GM20000 (cell line): ENCODE measurements at places on chromosomes 11 and 22.

- no peak for DNase-seq
Measured at GRCh38 chr22:26452236-26453016, 23.4 kb downstream of the ASPHD2 start.

DNA sequence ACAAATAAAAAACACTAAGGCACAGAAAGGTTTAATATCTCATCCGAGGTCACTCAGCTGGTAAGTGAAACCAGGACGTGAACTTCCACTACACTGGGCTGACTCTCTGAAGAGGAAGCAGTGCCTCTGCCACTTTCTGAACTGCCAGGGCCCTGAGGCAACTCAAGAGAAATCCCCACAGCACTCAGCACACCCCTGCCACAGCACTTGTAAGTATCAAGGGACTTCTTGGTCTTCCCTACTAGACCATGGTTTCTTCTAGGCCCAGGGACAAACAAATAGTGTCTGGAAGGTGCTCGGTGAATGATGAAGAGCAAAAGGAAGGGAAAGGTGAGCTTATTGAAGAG, 49.7 kb downstream of the RPL27A start:
- DNase-seq: peak; percentile 63

GRCh38 chr11:115347106-115347505, 157.1 kb downstream of the CADM1 start:
- DNase-seq: no peak

GRCh38 chr11:123302751-123303195, 107.7 kb upstream of the CLMP start:
- DNase-seq: peak; percentile 75

GRCh38 chr11:75371949-75372876, 20.8 kb upstream of the ARRB1 start:
- DNase-seq: no peak

GRCh38 chr11:64208086-64208795, 1.7 kb downstream of the FERMT3 start:
- DNase-seq: no peak

DNA sequence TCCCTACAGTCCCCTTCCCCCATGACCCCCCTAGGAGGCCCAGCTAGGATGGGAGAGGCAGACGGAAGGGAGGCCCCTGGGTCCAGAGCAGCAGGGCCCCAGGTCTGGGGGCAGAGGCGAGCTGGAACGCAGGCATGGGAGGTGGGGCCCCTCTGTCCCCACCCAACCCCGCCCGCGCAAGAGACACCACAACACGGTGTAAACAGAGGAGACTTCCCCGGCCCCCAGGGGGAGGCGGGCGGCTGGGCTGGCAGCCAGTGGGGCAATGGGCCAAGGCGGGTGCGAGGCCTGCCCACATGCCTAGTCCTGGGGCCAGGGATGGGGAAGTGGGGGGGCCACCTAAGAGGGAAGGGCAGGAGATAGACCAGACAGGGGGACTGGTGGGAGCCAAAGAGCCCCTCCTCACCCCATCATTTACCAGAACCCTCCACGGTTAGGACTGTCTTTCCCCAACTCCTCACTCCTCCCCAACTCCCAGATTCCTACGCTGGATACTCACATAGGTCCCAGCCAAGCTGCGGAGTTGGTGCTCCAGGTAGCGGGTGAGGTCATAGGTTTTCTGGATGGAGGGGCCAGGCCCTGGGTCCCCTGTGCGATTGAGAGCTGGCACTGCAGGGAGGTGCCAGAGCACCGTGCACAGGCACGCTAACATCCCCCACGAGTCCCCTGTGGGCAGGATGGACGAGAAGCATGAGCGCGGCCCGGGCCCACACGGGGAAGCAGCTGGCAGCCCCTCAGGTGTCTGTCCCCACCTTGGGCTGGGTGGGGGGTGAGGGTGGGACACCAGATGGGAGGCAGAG, 6.2 kb downstream of the CLCF1 start:
- no peak for DNase-seq

- DNase-seq: no peak
Measured at GRCh38 chr11:47641600-47642098, 710 bp downstream of the MTCH2 start.

DNA sequence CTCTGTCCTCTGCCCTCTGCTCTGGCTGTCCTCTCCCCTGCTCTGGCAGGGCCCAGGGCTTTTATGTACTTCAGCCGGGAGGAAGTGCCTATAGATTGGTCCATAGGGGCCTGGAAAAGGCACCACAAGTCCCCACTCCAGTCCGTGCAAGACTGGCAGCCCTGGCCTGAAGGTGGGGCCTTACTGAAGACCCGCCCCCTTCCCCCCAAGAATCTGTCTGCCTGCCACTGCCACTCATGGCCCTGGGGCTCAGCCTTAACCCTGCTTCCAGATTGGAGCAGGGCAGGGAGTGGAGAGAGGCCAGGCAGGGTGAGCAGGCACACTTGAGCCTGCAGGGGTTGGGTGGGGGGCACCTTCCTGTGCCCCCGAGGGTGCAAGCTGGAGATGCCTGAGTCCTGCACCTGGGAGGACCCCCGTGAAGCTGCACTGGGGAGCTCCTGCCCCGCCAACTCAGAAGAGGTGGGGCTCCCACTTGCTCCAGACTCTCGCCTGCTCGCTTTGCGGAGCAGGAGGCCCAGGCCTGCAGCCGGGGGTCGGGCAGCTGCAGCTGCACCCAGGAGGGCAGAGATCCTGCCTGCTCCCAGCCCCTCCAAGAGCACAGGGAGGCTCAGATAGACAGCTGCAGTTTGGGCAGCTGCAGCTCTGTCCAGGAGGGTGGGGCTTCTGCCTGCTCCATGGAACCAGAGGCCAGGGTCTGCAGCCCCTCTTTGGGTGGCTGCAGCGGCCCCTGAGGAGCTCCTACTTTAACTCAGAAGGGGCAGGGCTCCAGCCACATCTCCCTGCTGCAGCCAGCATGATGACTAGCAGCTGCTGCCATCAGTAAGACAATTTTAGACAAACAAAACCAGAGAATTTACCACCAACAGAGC, 51.0 kb upstream of the SC5D start:
- no peak for DNase-seq

DNA sequence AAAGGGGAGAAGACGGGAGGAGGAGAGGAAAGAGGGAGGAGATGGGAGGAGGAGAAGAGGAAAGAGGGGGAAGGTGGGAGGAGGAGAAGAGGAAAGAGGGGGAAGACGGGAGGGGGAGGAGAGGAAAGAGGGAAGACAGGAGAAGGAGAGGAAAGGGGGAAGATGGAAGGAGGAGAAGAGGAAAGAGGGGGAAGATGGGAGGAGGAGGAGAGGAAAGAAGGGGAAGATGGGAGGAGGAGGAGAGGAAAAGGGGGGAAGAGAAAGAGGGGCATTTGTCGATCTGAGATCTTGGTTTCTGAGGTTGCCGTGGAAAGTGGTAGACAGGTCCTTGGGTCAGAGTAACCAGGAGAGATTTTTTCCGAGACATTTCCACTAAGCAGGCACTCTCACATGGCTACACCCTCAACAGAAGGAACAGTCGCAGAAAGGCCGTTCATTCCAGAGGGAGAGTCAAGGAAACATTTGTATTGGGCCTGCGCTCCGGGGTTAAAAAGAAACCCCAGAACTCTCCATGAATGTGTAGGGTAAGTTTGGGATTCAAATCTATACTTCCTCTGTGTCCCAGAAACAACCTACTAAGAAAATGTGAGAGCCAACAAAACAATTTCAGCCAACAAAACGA, 39.8 kb upstream of the CARS1 start:
- no peak for DNase-seq

DNA sequence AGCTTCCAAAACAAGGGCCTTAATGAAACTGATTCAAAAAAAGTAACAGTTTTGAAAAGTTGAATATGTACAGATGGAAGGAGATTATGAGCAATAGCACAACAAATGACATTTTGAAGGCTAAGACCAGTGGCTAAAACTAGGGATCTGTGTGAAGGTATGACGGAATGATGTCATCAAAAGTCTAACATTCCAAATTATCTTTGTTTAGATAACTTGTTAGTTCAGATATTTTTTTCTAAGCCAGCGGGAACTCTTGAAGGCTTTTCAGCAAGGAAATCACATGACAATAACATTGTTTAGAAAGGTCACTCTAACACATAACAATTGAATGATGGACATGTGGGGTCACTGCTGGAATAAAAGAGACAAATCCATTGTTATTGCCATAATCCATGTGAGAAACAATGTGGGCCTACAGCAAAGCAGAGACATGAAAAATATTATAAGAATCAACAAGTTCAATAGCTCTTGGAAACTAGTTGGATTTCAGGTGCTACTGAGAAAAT, 260.5 kb downstream of the CASP12 start:
- DNase-seq: no peak

DNA sequence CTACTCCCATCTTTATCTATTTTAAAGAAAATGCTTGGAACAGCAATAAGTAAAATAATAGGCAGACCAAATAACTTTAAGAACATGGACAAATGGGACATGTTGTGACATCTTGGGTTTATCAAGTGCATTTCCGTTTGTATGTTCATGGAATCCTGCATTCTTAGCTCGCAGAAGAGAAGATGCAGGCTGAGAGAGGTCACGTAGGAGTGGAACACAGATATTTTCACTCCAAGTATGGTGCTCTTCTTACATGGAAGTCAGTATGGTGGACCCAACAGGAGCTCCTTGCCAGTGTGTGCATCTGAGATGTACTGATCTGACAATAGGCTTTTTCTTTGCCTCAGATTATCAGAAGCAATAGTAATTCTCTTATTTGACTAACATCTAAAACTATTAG, 1.7 kb downstream of the E2F8 start:
- DNase-seq: no peak

DNA sequence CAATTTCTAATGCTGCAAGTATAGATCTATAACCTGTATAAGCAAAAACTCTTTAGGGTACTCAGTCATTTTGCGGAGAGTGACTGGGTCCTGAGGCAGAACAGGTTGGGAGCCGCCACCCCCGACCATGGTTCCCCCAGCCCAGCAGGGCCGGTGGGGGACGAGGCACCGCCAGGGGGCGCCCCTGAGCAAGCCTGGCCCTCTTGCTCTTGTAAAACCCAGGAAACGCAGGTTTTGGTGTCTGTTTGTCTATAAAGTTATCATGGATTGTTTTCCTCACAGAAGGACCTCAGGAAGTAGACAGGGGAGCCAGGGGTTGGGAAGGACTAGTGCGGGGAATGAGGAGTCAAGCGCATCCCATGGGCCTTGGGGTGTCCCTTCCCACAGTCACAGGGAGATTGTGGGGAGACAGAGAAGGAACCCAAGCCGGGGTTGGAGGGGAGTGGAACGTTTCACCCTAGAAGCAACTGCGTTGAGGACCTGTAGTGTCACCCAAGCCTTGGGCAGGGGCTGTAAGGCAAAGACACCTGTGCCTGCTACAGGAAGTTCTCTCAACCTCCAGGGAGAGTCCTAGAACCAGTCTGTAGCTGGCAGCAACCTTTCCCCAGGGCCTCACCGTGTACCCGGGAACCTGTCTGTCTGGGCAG, 26.4 kb downstream of the KCTD17 start:
- peak; percentile 91 for DNase-seq

DNA sequence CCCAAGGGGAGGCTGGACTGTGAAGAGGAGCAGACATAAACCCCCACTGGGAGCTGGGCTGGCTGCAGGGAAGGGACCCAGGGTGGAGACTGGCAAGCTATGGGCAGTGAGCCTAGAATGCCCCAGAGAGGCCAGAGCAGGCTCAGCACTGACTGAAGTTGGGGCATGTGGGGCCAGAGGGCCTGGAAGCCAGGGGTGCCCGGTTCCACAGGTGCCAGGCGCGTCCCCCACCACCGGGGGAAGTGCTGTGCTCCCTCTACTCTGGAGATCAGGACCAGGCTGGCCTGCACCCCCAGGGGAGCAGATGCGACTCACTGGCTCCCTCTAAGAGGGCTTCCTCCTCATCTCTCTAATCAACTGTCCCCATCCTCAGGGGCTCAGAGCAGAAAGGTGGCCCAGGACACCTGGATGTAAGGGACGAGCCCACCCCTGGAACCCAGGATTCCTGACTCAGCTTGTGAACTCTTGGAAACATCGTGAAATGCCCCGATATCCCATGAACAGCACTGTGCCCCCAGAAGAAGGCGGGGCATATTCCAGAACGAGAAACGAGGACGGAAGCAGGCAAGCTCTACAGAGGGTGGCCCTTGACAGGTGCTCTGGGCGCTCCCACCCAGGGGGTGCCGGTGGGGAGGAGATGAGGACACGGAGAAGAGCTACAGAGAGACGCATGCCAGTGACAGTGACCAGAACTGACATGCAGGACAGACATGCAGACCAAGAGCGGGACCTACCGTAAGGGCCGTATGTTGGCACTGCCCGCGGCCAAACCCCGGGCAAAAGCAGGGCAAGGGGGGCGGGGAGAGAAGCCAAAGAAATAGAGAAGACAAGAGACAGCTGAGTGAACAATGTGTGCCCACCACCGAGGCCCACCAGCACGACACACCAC, 20.4 kb downstream of the MAFF start:
- no peak for DNase-seq

DNA sequence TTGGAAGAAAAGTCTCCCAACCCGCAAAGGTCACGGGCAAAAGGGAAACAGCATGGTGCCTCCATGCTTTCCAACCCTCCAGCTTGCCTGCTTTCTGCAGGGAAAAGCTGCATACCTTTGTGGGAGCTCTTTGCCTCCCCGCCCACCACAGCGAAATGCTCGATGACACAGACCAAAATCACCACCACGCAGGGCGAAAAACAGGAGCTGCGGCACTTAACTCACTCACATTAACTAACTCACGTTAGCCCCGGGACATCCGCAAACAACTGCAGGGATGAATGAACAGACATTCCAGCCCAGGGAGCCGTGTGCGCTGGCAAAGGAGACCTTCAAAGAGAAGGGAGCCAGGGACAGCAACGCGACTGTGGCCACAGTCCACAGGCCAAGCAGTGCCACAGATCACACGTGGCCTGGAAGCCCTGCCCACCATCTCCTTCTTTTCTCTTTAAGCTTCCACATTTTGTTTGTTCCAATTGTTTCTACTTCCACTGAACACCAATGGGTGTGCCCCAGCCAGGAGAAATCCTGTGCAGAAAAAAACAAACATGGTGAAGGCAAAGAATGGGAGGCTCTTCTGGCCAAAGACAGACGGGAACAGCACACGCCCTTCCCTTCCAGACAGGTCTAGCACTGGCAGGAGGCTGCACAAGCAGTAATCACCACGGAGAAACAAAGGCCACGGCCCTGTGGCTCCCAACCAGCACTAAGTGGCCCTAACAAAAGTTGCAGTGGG, 39.3 kb downstream of the DUSP8 start:
- no peak for DNase-seq

DNA sequence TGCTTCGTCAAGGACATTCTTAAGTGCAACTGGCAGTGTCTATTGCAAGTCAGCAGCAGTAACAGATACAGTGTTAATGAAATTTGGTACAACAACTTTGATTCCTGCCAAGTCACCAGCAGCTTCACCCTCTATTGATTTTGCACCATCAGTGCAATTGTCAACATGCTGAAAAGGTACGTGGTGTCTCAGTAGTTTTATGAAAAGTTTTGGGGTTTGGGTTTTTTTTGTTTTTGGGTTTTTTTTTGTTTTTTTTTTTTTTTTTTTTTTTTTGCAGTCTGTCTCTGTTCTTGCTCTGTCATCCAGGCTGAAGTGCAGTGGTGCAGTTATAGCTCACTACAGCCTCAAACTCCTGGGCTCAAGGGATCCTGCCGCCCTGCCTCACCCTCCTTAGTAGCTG, 19.1 kb upstream of the GRIK4 start:
- DNase-seq: no peak
